Activated CD4-positive, alpha-beta T cell treated with anti-CD3 and anti-CD28 coated beads, Interleukin-2, amount 50 U/mL, for 4 hours (primary cell): ENCODE measurements at places on chromosomes 16 and 17.
A peak's percentile ranks its signal among the peaks of the same experiment; 100 is the strongest.

DNA sequence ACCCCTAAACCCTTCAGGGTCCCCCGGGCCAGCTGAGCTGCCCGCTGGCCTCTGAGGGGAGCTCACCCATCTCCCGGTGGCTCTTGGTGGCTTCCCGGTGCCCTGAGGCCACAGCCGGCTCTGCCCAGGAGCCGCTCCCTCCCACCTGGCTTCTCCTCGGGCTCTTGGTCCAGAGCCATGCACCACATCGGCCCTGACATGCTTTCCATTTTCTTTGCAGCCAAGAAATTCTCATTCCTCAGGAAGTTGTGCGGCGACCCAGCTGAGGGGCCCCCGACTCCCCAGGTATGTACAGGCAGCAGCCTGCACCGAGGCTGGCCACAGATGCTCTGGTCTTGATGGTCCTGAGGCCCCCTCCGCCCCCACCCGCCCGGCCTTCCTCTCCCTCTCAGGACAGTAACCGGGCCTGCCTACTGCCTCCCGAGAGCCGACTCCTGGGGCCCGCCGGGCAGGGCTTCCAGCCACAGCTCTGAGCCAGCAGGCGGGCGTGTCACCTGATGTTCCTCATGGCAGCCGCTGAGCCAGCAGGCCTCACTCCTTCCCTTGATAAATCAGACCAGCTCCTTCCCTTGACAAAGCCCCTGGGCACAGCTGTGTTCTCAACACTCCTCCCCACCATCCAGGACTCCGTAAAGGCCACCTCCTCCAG is 28.4 kb upstream of the ZFPM1 start:
- no peak for DNase-seq

DNA sequence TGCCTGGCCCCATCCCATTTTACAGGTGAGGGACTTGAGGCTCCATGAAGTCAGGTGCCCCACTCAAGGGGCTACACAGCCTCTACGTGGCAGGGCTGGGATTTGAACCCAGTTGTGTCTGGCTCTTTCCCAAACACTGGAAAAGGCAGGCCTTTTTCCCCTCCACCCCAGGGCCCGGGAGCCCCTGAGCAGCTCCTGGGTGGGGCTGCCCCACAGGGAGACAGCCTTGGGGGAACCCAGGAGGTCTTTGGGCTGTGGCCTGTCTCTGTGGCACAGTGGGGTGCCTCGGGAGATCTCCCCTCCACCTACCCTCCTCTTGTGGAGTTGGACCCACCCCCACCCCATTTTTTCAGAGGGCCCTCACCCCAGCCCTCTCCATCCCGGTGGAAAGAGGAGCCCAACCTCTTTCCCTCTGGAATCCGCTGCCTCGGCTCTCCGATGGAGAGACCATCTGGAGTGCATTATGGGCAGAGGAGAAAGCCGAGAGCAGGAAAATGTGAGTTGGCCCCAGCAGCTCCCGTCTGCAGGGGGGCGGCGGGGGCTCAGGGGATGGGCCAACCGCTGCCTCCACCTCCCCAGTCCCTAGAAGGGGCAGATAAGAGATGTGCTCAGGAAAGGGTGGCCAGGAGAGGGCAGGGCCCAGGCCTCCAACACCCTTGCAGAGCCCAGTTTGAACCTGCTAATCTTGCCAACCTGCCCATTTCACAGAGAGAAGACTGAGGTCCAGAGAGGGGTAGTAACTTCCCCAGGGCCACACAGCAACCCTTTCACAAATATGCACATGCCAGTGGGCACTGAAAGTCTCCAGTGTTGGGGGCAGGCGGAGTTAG is 15.4 kb upstream of the TMEM92 start:
- DNase-seq: no peak

- DNase-seq: no peak
Measured at GRCh38 chr16:13005721-13006247, 104.4 kb downstream of the SHISA9 start.

DNA sequence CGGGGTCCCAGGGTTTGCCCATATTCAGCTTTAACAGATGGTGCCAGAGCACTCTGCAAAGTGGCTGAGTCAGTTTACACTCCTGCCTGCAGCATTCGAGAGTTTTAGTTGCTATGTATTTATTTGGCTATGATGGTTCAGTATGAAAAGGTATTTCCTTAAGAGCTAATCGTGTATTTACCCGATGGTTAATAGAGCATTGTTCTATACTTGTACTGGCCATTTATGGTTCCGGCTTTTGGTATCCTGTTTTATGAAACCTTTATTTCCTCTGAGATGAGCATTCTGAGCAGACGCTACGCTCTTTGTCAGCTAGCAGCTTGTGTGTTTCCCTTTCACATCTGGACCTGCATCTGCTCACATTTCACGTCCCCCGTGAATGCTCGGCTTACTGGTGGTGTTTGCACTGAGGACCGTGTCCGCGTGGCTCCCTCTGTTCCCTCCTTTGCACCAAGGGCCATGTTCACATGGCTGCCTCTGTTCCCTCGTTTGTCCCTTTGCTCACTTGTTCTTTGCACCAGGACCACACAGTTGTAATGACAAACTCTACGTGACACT is 149.1 kb upstream of the CHMP6 start:
- no peak for DNase-seq

DNA sequence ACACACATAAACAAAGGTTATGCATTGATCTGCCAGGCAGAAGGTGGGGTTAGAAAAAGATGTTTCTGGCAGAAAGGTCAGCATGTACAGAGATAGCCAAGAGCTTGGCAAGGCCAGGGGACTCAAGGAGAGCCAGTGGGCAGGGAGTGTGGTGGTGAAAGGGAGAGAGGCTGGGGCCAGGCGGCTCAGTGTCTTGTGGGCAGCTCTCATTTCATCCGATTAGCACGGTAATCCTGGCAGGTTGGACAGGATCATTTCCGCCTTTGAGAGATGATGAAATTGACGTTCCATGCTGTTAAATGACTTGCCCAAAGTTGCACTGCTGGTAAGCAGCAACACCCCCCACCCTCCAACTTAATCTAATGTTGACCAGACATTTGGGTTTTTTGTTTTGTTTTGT is 3.6 kb downstream of the CHD9 start:
- no peak for DNase-seq

DNA sequence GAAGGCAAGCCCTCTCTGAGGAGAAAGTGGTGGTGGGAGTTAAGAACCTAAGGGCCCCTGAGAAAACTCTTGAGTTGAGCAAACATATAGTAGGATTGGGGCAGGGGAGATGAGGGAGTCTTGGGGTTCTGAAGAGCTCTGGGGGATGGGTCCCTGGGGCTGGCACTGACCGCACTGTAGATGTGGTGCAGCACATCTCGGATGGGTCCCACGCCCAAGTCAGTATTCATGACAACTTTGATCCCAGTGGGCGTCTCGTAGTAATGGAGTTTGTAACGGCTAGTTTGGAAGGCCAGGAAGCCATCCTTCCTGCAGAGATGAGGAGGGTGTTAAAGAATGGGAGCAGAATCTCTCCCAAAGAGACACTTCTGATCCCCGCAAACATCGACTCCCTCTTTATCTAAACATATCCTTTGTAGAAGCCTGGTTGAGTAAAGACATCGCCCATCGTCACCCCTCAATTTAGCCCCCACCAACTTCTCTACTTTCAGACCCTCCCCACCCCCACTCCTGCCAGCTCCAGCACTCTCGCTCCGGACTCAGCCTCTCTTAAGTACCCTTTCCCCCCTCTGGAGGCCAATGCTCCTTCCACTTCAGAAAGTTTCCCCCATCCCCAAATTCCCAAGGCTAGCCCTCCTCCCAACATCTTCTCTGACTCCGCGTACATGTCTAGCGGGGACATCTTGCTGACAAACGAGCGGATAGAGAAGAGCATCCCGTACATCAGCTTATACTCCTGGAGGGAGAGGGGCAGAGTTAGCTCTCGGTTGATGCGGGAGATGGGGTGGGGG is 710 bp downstream of the TRAPPC1 start:
- DNase-seq: no peak

GRCh38 chr17:74199306-74200092 is 4.0 kb upstream of the RPL38 start:
- DNase-seq: peak; percentile 55

- no peak for DNase-seq
Measured at GRCh38 chr17:14843086-14843795, 421.9 kb downstream of the PMP22 start.

DNA sequence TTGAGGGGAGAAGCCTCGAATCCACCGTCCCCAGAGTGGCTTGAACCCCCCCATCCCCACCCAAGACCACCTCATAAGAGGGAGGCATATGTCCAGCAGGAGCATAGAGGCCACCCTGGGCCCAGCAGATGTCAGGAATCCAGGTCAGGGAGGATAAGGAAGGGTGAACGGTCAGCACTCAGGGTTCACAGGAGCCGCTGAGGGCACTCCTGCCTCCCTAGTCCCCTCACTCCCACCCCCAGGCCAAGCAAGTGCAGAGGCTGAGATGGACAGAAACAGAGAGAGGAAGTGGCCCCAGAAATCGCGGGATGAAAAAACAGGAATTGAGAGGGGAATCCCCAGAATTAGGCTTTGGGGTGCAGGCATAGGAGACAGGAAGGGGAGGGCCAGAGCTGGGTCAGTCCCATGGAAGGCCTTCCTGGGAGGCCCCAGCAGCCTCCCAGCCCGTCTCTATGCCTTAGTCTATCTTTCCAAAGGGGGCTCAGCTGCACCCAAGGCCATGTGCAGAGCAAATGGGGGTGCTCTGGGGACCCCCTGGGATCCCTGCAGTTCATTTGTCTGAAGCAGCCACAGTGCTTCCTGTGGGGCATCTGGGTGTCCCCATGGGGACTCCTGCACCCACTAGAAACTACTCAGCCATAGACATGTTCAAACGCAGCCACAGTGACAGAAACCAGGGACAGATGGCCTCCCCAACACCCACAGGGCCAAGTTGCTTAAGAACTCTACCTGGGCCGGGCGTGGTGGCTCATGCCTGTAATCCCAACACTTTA is 1.7 kb downstream of the CMTM3 start:
- DNase-seq: no peak

GRCh38 chr17:30172560-30172959 is 55.9 kb downstream of the NSRP1 start:
- DNase-seq: no peak

DNA sequence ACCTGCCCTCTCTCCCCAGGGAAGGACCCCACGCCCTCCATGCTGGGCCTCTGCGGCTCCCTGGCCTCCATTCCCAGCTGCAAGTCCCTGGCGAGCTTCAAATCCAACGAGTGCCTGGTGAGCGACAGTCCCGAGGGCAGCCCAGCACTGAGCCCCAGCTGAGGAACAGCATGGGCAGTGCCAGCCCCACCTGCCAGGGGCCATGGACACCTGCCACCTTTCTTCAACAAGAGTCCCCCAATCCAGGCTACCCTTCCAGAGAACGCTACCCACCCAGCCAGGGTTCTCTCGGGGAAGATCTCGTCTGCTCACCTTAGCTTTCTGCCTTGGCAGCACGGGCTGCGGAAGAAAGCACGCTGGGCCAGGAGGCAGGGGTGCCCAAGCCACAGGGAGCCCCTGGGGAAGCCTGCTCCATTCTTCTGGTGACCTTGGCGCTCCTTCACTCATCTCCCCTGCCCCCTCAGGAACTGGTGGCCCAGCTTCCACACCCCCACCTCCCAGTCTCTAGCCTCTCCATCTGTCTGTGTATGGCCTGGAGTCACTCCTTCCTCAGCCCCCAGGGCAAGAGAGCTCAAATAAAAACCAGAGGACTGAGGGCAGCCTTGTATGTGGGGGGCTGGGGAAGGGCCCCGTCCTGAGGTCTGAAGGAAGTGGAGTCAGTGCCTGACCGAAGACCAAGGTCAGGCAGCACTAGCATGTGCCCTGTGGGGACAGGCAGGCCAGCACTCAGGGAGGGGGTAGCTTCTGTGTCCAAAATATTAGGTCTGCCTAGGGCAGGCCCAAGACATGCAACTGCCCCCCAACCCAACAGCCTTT is 6.3 kb downstream of the SLC25A39 start:
- no peak for DNase-seq

- DNase-seq: peak; percentile 32
Measured at GRCh38 chr17:28950017-28950751, 1.1 kb downstream of the PHF12 start.

- no peak for DNase-seq
Measured at GRCh38 chr17:45345554-45346215, 28.9 kb upstream of the MAP3K14 start.

- no peak for DNase-seq
Measured at GRCh38 chr17:29608986-29609385, 13.7 kb downstream of the CORO6 start.

DNA sequence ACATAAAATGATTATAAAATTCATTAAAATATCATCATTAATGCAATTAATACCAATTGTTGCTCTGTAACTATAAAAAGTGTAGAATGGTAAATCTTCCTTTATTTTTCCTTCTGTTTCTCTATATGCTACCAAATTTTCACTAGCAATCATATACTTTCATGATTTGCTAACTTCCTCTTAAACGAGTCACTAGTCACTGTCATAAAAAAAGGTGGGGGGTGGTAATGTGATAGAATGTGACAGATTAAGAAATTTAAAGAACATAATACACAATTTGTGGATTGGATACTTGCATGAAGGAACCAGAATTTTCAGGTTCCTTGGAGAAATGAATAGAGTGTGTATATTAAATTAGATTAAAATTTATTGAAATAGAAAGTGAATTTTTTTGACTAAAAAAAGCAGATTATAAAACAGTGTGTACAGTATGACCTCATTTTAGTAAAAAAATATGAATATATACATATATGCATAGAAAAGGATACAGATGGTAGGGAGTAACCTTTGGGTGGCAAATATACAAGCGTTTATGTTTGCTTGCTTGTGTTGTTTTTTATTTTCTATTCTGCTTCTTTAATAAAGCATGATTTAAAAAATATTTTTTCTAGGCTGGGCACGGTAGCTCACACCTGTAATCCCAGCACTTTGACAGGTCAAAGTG is 56.7 kb upstream of the C17orf78 start:
- no peak for DNase-seq

- no peak for DNase-seq
Measured at GRCh38 chr17:1810450-1811103, 19.1 kb downstream of the SMYD4 start.

DNA sequence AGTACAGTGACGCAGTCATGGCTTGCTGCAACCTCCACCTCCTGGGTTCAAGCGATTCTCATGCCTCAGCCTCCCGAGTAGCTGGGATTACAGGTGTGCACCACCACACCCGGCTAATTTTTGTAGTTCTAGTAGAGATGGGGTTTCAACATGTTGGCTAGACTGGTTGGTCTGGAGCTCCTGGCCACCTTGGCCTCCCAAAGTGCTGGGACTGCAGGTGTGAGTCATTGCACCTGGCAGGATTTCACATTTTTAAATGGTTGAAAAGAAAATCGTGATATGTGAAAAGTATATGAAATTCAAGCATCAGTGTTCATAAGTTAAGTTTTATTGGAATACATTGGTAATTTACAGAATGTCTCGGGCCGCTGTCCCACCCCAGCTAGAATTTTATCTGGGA is 2.6 kb downstream of the RMI2 start:
- DNase-seq: no peak
